ENCODE measurements at places on chromosomes 4 and X.

DNA sequence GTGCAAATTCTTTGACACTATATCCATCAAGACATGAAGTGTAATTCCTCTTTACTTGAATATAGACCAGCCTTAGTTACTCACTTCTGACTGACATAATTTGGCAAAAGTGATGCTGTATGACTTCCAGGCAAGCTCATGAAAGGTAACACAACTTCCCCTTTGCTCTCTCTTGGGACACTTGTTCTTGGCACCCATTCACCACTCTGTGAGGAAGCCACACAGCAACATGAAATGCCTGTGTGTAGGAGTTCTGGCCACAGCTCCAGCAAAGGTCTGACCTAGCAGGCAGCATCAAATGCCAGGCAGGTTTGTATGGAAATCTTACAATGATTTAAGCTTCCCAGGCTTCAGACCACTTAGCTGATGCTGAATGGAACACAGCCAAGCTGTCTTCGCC lies 280.3 kb downstream of the PDHA2 start:
- no peak for DNase-seq

DNA sequence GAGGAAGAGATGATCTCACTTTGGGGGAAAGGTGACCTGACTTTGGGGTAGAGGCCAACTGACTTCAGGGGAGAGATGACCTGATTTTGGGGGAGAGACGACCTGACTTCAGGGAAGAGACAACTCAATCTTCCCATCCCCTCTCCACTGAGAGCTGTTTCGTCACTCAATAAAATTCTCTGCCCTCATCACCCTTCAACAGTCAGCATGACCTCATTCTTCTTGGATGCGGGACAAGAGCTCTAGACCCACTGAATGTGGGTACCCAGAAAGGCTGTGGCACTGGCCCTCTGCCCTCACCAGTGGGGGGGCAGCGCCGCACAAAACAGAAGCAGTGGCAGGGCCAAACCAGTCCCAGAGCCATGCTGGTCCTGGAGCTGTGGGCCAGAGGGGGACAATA lies 34.6 kb downstream of the ATXN3L start:
- no peak for DNase-seq

DNA sequence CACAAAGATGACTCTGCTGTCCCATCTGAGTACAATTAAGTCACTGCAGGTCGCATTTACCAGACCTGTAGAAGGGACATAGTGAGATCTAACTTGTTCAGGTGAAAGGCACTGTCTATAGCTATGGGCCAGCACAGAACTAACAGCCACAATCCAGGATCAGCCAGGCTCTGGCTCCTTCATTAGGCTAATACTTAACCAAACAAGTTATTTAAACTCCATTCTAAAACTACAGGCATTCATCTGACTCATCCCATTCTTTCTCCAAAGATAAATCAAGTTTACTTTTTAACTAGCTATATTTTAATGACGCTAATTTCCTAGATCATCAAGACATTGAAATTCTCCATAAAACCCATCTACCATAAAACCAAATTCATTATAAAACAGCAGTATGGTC lies 62.5 kb downstream of the STX18 start:
- no peak for DNase-seq

GRCh38 chr4:40363382-40363920 lies 28.3 kb downstream of the CHRNA9 start:
- DNase-seq = no peak

GRCh38 chr4:76896614-76897535 lies 1.1 kb downstream of the SOWAHB start:
- DNase-seq = no peak

Measured in left forelimb (tissue), 1 donor.